ENCODE measurements at places on chromosomes 5 and 9.

GRCh38 chr9:135968083-135968476, 6.9 kb upstream of the UBAC1 start:
- no peaks in the 10 kb centered on the region for H3K4me1 ChIP-seq
- no peak overlapping the region for H3K4me3 ChIP-seq
- H3K27me3 ChIP-seq = no peaks in the 10 kb centered on the region

DNA sequence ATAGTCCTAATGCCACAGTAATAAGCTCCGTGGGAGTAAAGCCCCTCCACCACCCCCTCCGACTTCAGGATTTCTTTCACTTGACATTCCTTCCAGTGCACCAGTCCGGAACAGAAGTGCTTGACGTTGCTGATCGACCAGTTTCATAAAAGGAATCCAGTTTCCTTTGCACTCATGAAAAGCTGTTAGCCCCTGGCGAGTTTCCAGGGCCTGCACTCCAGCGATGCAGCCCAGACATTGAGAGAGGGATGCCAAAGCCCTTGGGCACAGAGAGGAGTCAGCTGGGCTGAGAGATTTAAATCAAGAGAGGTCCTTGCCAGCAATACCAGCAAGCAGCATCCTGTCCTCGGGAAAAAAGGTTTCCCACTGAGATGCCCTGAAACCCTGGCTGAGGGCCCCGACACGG, 170.1 kb downstream of the GABBR2 start:
- H3K4me3 ChIP-seq = no peak overlapping the region
- no peaks in the 10 kb centered on the region for H3K4me1 ChIP-seq
- no peak overlapping the region for H3K27ac ChIP-seq
- DNase-seq = no peak

- H3K4me1 ChIP-seq = peaks cover 3% of the 10 kb centered on the region
- no peak overlapping the region for H3K27ac ChIP-seq
- no peaks in the 10 kb centered on the region for H3K27me3 ChIP-seq
- no peak overlapping the region for H3K4me3 ChIP-seq
- no peaks in the 10 kb centered on the region for H3K36me3 ChIP-seq
These were observed 313.0 kb upstream of the ZNF608 start for GRCh38 chr5:125059255-125060002.

GRCh38 chr5:130975847-130976246, 189.2 kb downstream of the HINT1 start:
- no peaks in the 10 kb centered on the region for H3K36me3 ChIP-seq
- H3K4me3 ChIP-seq = no peak overlapping the region
- no peaks in the 10 kb centered on the region for H3K4me1 ChIP-seq
- H3K27me3 ChIP-seq = no peaks in the 10 kb centered on the region
- no peak overlapping the region for H3K27ac ChIP-seq
- no peak for DNase-seq

GRCh38 chr5:14405706-14406553, 175.7 kb upstream of the OTULINL start:
- peak overlapping the region; percentile 39 for H3K27ac ChIP-seq
- H3K27me3 ChIP-seq = no peaks in the 10 kb centered on the region
- DNase-seq = no peak
- H3K4me3 ChIP-seq = no peak overlapping the region

DNA sequence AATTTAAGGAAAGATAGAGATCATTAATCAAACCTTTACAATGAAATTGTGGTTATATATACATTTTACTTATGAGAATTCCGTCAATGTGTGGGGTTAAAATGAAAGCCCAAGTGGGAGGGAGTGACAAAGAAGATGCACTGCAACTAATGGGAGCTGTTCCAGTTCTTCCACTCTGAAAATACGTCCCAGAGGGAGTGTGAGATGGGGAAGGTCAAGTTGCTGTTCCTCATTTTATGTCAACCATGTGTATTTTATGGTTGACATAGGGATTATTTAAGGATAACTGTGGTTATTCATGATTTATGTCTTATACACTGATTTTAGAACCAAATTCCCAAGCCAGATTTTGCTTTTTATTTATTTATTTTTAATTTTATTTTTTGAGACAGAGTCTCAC, 14.2 kb upstream of the RGS3 start:
- H3K4me3 ChIP-seq = no peak overlapping the region
- peak overlapping the region; percentile 72 for H3K27ac ChIP-seq
- H3K27me3 ChIP-seq = no peaks in the 10 kb centered on the region
- H3K36me3 ChIP-seq = no peaks in the 10 kb centered on the region
- no peak for DNase-seq

DNA sequence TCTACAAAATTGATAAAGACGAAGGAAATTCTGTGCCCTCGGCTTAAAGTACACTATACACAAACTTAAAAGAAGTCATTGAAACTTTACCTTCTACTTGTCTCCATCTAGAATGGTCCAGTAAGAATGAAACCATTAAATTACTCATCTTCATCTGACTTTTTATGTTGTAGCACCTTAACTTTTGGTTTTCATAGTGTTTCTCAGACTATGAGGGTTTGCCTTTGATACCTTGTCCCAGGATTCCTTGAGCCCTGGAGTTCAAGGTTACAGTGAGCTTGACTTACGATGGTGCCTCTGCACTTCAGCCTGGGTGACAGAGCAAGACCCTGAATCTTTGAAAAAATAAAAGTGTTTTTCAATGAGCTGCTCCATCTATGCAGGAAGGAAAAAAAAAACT, 132.2 kb downstream of the CDC42SE2 start:
- no peak overlapping the region for H3K27ac ChIP-seq
- no peak overlapping the region for H3K4me3 ChIP-seq
- H3K27me3 ChIP-seq = no peaks in the 10 kb centered on the region
- DNase-seq = no peak
- H3K4me1 ChIP-seq = peaks cover 13% of the 10 kb centered on the region

- no peak overlapping the region for H3K4me3 ChIP-seq
- no peaks in the 10 kb centered on the region for H3K36me3 ChIP-seq
- H3K27ac ChIP-seq = no peak overlapping the region
- no peak for DNase-seq
These were observed 285.0 kb downstream of the RFX3 start for GRCh38 chr9:3240656-3241268.

DNA sequence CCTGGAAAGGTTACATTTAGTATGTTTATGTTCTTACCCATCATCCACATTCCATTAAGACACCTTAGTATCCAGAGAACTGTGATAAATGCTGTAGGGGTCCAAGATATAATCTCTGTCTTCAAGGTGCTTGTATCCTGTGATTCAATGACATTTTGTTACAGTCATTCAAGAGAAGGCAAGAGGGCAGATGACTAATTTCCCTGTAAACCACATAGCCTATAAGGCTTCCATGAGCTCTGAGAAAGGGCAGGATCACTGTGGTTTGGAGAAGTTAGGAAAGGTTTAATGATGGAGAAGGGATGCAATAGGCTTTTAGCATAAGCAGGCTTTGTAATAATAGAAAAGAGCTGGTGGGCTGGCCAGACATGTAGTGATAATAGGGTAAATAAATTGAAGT, 40.0 kb downstream of the PAPPA start:
- H3K27ac ChIP-seq = no peak overlapping the region
- no peaks in the 10 kb centered on the region for H3K27me3 ChIP-seq
- H3K36me3 ChIP-seq = no peaks in the 10 kb centered on the region
- H3K4me3 ChIP-seq = no peak overlapping the region
- no peak for DNase-seq

GRCh38 chr9:18526685-18527084, 52.7 kb downstream of the ADAMTSL1 start:
- H3K36me3 ChIP-seq = no peaks in the 10 kb centered on the region
- H3K4me3 ChIP-seq = no peak overlapping the region
- H3K4me1 ChIP-seq = peaks cover 8% of the 10 kb centered on the region
- no peak for DNase-seq
- H3K27me3 ChIP-seq = no peaks in the 10 kb centered on the region

GRCh38 chr5:147554261-147554817, 44.5 kb upstream of the DPYSL3 start:
- peak overlapping the region; percentile 88 for H3K27ac ChIP-seq
- H3K36me3 ChIP-seq = no peaks in the 10 kb centered on the region
- no peaks in the 10 kb centered on the region for H3K27me3 ChIP-seq
- no peak for DNase-seq
- peak overlapping the region; percentile 56 for H3K4me3 ChIP-seq

GRCh38 chr9:21082671-21083070, 4.9 kb upstream of the IFNB1 start:
- H3K4me1 ChIP-seq = no peaks in the 10 kb centered on the region
- no peak overlapping the region for H3K27ac ChIP-seq
- no peak for DNase-seq
- no peaks in the 10 kb centered on the region for H3K27me3 ChIP-seq
- no peak overlapping the region for H3K4me3 ChIP-seq

- H3K27me3 ChIP-seq = no peaks in the 10 kb centered on the region
- no peaks in the 10 kb centered on the region for H3K4me1 ChIP-seq
- no peak overlapping the region for H3K4me3 ChIP-seq
- no peak overlapping the region for H3K27ac ChIP-seq
These were observed 31.7 kb upstream of the FBXW11 start for GRCh38 chr5:172038167-172038566.

GRCh38 chr5:52702877-52703276, 84.8 kb upstream of the ITGA1 start:
- no peak overlapping the region for H3K4me3 ChIP-seq
- H3K27ac ChIP-seq = no peak overlapping the region
- no peaks in the 10 kb centered on the region for H3K27me3 ChIP-seq
- H3K36me3 ChIP-seq = no peaks in the 10 kb centered on the region
- DNase-seq = no peak

- no peaks in the 10 kb centered on the region for H3K36me3 ChIP-seq
- no peaks in the 10 kb centered on the region for H3K4me1 ChIP-seq
- no peaks in the 10 kb centered on the region for H3K27me3 ChIP-seq
- no peak overlapping the region for H3K4me3 ChIP-seq
These were observed 83.7 kb downstream of the TRPM6 start for GRCh38 chr9:74804018-74804385.

- DNase-seq = peak; percentile 96
- H3K4me1 ChIP-seq = peaks cover 26% of the 10 kb centered on the region
- H3K36me3 ChIP-seq = no peaks in the 10 kb centered on the region
- H3K27me3 ChIP-seq = no peaks in the 10 kb centered on the region
- H3K4me3 ChIP-seq = peak within 1 kb of the TSS; percentile 100
- H3K27ac ChIP-seq = peak within 1 kb of the TSS; percentile 100
These were observed at the start of gene SEC16A for GRCh38 chr9:136482793-136483588. Gene SEC16A (minus strand): TSS chr9:136483040. CDS start chr9:136477615, 5,425 bp downstream.

DNA sequence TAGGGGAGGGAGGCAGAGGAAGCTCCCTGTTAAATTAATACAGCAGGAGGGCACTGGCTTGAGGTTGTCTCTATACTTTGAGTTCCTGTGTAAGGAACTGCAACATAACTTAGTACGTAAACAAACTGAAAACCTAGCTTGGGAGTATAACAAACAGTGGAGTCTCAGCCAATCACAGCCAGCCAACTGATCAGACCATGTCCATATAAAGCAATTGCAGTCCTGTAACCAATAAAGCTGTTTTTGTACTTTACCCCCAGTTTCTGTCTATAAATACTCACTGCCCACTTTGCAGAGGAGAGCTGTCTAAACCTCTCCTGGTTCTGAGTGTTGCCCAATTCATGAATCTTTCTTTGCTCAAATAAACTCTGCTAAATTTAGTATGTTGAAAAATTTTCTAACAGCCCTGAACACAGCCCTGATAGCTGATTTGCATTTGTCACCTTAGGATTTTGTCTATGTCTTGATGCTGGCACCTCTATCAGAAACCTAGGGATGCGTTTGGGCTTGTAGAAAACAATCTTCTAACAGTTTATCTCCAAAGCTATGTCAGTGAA, 39.9 kb downstream of the GDNF start:
- no peak for DNase-seq
- H3K4me1 ChIP-seq = no peaks in the 10 kb centered on the region
- H3K27me3 ChIP-seq = no peaks in the 10 kb centered on the region

- no peaks in the 10 kb centered on the region for H3K4me1 ChIP-seq
- no peaks in the 10 kb centered on the region for H3K27me3 ChIP-seq
- no peak overlapping the region for H3K27ac ChIP-seq
These were observed 49.9 kb downstream of the SLC12A7 start for GRCh38 chr5:1061916-1062315.

DNA sequence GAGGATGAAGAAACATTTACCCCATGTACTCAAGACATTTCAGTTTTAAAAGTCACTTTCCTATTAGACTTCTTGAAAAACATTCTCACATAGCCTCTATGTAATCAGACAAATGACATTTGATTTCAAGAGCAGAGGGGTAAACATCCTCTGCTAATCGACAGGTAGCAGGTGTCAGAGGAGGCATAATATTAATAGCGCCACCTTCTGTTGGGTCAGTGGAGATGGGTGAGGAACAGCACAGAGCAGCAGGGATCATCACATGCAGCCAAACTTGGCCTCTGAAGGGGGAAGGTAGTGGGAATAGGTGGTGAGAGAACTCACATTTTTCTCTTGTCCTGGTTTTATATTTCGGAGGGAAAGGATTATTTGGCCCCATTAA, 3.3 kb upstream of the LSM11 start:
- H3K4me1 ChIP-seq = peaks cover 4% of the 10 kb centered on the region
- no peaks in the 10 kb centered on the region for H3K27me3 ChIP-seq
- no peak overlapping the region for H3K4me3 ChIP-seq
- H3K36me3 ChIP-seq = peaks cover 8% of the 10 kb centered on the region
- no peak for DNase-seq
- no peak overlapping the region for H3K27ac ChIP-seq

- H3K4me1 ChIP-seq = no peaks in the 10 kb centered on the region
- H3K27ac ChIP-seq = no peak overlapping the region
- no peaks in the 10 kb centered on the region for H3K36me3 ChIP-seq
These were observed 35.1 kb downstream of the DENND1A start for GRCh38 chr9:123894822-123895221.

DNA sequence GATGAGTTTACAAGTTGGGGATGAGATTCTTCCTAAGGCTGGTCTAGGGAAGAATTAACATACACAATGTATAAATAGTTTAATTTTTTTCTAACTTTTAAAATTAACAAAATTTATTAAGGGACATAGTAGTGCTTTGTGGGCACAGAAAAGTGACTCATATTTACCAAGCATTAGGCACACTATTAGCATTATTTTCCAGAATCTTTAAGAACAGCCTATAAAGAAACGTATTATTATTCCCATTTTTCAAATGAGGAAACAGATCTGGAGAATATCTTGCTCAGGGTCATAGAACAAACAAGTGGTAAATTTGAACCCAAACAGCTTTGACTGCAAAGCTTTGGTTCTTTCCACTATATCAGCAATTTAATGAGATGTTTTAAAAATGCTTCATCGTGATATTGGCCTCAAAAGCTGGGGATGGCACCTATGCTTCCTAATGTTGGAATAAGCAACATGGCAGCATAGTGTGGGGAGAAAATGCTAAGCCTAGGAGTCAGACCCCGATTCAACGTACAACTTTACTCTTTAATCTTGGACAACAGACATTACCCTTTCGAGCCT, 55.9 kb downstream of the ABCA1 start:
- H3K36me3 ChIP-seq = no peaks in the 10 kb centered on the region
- no peak for DNase-seq
- H3K27ac ChIP-seq = no peak overlapping the region
- peaks cover 32% of the 10 kb centered on the region for H3K4me1 ChIP-seq
- H3K27me3 ChIP-seq = no peaks in the 10 kb centered on the region

Measured in thoracic aorta (tissue), 2 donors.